Stimulated activated CD4-positive, alpha-beta T cell treated with anti-CD3 and anti-CD28 coated beads, TNF-alpha, amount 100 ng/mL, for 24 hours (primary cell): ENCODE measurements at places on chromosomes 4 and X.

DNA sequence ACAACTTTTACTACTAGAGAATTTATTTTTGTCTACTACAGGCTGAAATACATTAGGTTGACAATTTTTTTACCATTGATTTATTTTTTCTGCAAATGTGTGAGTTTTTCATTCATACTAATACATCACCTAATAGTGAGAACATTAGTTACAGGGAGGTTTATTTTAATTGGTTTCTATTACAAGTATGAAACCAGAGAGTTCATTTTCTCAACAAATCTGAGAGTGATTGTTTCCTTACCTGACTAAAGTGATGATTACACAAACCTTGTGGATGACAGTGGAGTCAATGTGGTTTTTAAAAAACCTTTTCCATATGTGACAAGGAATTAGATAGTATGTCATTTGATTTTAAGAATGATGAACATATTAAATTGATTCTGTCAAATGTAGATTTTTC is 227.4 kb downstream of the PALLD start:
- no peak for DNase-seq

DNA sequence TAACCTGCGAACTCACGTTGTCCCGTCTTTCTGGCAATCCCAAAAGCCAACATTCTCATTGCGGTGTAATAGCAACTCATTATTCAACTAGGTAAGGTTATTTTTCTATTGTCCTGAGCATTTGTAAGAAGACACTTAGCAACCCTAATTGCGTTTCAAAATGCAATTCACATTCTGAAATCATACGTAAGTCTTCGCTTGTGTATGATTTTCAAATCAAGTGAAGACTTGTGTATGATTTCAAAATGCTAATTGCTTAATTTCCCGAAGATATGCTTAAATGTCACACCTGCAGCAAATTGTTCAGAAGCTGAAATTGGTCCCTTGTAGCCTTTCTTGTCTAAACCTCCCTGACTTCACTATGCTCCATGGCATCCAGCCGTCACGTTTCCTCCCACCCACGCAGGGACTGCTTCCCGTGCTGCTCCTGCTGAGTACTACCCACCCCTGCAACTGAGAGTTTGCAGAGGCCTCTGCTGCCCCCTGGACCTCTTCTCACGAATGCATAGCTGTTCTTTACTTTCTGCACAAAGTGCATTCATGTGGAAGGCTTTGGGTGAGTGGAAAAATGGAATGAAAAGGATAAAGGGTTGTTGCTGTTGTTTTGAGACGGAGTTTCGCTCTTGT is 40.8 kb upstream of the CLDN24 start:
- DNase-seq, result no peak

GRCh38 chrX:38409289-38409688 is 56.9 kb downstream of the OTC start:
- no peak for DNase-seq

DNA sequence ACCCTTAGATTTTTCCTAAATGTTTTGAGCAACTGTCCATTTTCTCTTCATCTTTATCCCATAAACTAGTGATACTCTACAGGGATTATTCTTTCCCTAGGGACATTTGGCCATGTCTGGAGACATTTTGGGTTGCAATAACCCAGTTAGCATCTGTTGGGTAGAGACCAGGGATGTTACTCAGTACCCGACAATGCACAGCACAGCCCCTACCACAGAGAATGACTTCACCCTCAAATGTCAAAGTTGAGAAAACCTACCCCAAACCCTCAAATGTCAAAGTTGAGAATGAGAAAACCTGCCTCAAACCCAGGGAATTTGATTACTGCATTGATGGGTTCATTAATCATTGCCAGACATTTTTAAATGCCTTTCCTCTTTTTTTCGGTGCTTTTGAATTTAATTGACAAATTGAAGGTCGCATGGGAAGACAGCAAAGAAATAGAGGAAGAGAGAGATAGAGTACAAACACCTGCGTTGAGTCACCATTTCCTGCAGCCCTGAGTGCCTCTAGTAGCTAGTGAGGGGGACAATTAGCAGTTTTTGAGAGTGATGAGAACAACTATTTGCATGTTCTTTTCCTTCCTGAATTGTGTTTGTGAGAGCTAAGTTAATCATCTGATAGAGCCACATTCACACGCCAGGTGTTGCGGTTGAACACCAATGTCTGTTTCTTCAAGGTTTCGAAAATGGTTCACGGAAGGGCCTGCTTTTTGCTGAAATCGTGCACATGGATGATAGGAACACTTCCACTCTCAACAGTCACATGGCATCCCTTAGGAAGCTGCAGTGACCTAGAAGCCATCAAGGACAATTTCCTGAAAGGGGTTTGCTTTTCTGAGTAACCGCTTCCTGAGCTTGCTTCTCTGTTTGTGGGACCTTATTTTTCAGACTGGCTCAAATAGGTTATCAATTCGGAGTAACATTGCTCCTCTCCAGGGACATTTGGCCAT is 203.9 kb upstream of the VCX3A start:
- no peak for DNase-seq

GRCh38 chrX:72554448-72555140 is 18.0 kb downstream of the HDAC8 start:
- no peak for DNase-seq

DNA sequence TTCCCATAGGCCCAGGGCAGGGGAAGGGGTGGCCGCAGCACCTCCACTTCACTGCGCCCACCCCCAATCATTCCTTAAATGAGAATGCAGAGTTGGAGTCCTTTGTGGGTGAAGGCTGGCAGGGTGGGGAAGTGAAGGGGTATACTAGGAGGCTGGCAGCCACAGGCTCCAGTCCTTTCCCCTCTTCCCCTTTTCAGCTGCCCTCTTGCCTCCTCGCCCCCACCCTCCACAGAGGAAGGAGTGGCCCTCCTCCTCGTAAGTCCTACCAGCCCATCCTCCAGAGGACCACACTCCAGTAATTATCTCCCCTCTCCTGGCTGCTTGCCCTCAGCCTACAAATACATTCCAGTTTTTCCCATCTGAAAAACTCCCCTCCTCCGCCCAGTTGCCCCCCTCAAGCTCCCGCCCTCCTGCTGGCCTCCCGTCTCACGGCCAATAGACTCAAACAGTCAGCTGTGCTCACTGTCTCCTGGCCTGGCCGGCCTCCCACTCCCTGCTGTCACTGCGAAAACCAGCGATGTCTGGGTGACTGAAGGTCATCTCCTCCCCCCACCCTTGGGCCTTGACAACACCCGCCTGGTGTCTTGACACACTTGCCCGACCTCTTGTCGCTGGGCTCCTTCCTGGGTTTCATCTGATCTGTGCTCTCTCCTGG is 38.8 kb downstream of the EFNB1 start:
- DNase-seq, result no peak

GRCh38 chr4:183659872-183660242 is 764 bp downstream of the TRAPPC11 start:
- no peak for DNase-seq

GRCh38 chrX:54419559-54420302 is 20.5 kb upstream of the TSR2 start:
- no peak for DNase-seq

DNA sequence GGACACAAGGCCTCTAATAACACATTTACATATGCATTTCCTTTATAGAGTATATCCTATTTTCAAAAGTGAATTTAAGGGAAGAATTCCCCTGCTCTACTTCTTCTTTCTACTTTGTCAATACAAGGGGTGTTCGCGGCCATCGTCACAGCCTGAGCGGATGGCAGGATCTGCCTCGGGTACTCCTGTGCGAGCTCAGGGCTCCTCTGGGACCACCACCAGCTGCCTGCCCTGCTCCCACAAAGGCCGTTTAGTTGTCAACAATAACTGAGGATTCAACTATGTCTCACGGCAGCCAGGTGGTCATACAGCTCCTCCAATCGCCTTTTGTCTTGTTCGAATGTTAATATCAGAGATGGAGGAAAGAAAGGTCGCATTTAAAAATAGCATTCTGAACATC is 228.2 kb upstream of the TENM3 start:
- DNase-seq, result no peak

GRCh38 chr4:52572936-52573485 is 86.1 kb downstream of the USP46 start:
- no peak for DNase-seq

- DNase-seq, result no peak
Measured at GRCh38 chr4:32525420-32525819, 1805.3 kb downstream of the PCDH7 start.

DNA sequence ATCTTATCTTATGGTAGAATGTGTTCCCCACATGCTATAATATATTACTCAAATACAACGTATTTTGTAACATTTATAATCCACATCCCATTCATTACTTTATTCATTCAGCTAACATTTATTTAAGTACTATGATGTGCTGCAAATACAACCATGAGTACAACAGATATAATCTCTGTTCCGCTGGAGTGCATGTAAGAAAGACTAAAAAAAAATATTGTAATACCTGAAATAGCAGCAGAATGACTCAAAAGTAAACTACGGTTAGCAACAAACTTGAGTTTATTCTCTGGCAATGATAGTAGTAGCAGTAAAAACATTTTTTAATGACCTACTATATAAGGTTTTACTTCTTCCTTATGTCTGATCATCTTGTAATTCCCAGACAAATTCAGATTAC is 1776.3 kb downstream of the STIM2 start:
- DNase-seq, result no peak

DNA sequence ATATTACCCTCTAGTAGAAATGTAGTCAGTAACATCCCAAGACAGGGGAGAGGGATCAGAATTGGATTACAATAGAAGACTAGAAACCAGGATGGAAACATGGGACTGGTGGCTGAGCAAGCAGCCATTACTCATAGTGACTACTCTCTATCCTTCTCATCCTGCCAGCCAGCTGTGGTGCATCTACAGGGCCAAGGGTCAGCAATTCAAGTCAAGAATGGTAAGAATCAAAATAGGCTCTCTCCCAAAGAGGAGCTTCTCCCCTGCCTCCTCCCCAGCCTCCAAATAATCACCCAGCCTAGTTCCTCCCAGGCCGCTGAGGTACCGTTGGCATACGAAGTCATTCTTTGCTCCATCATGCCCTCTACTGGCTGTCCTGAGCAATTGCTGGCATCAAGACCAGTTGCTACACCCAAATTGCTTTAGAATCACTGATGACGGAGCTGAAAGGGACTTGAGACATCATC is 19.4 kb downstream of the AWAT2 start:
- DNase-seq, result no peak

GRCh38 chr4:167234316-167234881 is at the start of gene SPOCK3:
SPOCK3 (minus strand) TSS chr4:167234494.
- DNase-seq, result no peak

DNA sequence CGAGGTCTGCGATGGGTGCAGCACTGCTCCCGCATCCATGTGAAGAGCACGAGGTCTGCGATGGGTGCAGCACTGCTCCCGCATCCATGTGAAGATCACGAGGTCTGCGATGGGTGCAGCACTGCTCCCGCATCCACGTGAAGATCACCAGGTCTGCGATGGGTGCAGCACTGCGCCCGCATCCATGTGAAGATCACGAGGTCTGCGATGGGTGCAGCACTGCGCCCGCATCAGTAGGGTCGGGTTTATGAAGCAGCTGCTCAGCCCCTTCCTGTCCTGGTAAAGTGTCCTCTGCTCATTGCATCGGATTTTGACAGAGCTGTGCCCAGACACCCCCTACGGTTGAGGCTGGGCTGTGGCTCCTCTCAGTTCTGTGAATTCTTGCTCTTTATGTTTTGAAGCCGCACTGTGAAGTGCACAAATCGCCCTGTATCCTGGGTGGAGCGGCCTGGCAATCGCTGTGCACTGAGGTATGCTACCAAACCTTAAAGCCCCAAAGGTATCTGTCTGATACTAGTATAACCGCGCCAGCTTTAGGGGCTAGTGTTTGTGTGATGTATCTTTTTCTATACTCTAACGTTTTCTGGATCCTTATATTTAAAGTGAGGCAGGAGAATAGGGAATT is 98.7 kb downstream of the CPZ start:
- DNase-seq, result no peak

- no peak for DNase-seq
Measured at GRCh38 chrX:10280071-10280470, 123.3 kb downstream of the CLCN4 start.

GRCh38 chrX:17669458-17669857 is 67.8 kb upstream of the SCML1 start:
- no peak for DNase-seq

DNA sequence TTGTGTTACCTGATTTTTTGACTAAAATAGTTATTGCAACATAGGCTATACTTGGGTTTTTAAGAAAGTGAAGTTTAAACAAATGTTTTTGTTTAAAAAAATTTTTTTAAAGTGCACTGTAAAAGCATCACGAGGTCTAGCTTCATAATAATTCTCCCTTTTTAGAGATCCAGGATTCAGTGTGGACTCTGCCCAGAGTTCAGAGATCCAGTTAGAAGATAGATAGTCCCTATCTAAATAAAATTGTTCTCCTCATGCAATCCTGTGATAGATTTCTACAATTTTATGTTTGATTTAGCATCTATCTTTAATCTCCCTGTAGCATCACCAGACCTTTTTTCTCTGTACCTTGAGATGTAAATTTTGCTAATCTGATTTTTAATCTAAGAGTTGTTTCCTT is 85.5 kb upstream of the HPGD start:
- no peak for DNase-seq

- DNase-seq, result no peak
Measured at GRCh38 chr4:122012735-122013134, 60.9 kb upstream of the TRPC3 start.

GRCh38 chr4:127656047-127656680 is 23.4 kb downstream of the INTU start:
- no peak for DNase-seq

GRCh38 chr4:112279025-112279881 is 6.5 kb downstream of the TIFA start:
- DNase-seq, result no peak

- no peak for DNase-seq
Measured at GRCh38 chrX:137428221-137428661, 137.7 kb upstream of the ZIC3 start.

DNA sequence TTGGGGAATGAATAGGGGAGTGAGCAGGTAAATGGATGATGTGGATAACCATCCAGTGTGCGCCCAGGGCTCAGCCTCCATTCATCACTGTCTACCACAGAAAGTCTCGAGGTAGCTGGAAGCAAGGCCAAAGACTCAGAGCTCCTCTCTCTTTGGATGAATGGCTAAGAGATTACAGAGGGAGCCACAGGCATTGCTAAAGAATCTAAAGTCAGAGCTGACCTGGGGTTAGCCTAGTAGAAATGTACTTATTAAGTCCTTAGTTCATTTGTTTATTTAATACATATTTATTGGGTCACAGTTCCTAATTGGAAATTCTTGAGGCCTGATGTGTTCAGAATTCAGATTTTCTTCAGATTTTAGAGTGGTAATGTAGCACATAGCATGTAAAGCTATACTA is 88.7 kb upstream of the HPF1 start:
- DNase-seq, result no peak

DNA sequence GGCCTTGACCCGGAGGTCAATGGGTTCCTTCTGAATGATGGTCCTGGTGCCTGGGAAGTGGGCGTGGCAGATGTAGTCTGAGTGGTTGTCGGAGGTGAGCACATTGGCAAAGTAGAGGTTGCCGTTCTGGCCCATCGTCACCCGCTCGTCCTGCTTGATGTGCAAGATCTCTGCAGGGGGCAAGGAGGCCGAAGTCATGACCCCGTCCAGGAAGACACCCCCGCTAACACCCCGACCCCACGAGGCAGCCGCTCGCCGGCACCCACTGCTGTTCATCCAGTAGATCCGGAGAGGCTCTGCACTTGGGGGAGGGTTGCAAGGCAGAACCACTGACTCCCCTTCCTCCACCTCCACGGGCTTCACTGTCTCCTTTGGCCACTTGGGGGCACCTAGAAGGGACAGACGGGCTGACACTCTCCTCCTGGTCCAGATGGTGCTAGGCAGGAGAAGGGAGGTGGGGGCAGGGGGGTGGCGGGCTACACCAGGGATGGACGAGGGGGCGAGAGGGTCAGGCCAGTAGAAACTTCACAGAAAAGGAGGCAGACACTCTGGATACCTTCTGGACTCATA is 15.1 kb downstream of the L1CAM start:
- no peak for DNase-seq
